8988T (cell line): ENCODE measurements at places on chromosomes 13 and 19.

DNA sequence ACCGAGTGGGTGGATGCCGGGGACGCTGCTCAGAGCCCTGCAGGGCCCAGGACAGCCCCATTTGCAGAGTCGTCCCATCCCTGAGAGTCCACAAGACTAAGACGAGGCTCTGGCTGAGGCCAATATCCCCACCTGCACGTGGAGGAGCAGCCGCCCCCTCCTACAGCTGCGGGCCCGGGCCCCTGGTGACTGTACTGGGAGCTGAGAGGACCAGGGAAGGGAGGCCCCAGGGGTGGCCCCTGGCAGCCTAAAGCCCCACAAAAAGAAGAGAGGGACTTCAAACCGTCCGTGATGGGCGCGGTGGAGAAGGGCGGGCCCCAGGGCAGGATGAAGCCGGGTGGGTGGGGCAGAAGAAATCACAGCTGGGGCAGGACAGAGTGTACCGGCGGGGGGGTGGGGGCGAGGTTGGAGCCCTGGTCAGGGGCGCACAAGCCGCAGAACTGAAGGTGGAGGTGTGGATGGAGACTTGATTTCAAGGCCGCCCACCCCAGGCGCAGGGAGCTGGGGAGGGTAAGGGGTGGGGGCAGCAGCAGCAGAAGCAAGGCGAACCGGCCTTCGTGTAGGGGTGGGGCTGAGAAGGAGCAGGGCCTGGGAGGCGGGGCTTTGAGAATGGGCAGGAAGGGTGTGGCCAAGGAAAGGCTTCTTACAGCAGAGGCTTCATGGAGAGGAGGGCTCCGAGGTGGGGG, 12.9 kb downstream of the CFD start:
- peak; percentile 86 for DNase-seq

DNA sequence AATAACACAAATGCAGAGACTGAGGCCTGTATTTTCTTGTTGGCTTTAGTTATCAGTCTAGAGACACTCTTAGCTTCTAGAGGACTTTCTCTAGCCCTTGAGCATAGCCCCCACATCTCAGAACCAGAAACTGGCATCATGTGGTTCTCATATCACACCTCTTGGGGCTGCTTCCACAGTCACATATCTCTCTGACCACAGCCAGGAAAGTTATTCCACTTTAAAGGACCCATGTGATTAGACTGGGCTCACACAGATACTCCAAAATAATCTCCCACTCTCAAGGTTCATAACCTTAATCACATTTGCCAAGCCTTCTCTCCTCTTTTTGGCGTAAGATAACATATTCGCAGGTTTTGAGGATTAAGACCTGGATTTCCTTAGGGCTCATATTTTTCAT, 846.9 kb upstream of the MIR17HG start:
- no peak for DNase-seq

DNA sequence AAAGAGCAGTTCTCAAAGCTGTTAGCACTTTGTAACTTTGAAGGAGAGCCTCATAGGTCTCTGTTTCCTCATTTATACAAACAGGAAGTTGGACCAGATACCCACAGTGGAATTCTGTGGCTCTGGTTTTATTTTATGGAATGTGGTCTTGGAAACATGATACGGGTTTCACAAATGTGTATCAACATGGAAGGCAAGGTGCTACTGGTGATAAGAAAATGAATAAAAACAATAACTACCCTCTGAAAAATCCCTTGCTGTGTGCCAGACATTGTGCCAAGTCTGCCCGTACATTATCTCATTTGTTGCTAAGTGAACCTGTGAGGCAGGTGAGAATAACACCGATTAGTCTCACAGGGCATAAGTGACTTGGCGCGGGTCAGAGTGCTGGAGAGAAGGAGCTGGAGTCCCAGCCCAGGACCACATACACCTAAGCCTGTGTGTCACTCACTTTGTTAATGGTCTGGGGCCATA, 45.0 kb upstream of the RNF113B start:
- no peak for DNase-seq

GRCh38 chr13:99575376-99576120, 74.3 kb downstream of the TM9SF2 start:
- DNase-seq = no peak

- DNase-seq = no peak
These were observed 683.9 kb upstream of the KLHL1 start for GRCh38 chr13:70792121-70792520.

GRCh38 chr19:45976178-45976577, 2.5 kb upstream of the NOVA2 start:
- DNase-seq = no peak

DNA sequence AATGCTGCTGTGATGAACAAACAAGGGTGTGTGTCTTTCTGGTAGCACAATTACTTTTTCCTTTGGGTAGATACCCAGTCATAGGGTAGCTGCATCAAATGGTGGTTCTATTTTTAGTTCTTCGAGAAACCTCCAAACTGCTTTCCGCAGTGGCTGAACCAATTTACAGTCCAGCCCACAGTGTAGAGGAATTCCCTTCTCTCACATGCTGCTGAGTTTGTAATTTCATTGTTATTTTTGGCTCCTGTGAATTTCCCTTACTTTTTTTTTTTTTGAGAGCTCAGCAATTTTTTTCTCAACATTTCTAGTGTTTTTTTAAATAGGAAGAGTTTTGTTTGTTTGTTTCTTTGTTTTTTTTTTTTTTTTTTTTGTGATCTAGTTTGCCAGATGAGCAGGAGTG, 37.5 kb upstream of the ADGRE1 start:
- DNase-seq = no peak

DNA sequence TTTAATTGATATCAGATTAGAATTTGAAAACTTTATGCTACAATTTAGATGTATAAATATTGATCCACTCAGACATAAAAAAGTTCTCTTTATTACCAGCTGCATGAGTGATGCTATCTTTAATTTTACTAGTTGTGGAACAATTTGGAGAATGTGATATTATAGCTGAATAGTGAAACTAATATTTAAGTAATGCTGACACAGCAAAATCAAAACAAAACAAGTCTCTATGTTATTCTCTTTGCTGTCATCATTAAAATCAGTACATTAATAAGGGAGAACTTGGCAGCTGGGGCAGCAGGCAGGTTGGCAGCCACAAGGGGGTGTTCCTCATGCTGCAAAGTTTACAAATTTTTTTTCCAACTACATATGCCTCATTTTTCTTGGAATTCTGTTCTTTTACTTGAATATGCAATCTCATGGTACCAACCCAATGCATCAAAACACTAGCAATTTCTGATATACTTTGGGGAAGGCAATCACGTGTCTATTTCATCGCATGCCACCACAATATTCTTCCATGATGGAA, 585.3 kb downstream of the FGF9 start:
- DNase-seq = no peak

- no peak for DNase-seq
These were observed 1.7 kb downstream of the HIF3A start for GRCh38 chr19:46298479-46299003.

- no peak for DNase-seq
These were observed 40.6 kb upstream of the KLF12 start for GRCh38 chr13:74174810-74175209.

GRCh38 chr13:25541434-25542123, 169.8 kb downstream of the ATP8A2 start:
- DNase-seq = no peak

- DNase-seq = no peak
These were observed 8.0 kb downstream of the BSG start for GRCh38 chr19:580274-580835.

- DNase-seq = no peak
These were observed 107.7 kb upstream of the HTR2A start for GRCh38 chr13:47004540-47004939.

GRCh38 chr13:110103026-110103425, 203.9 kb downstream of the COL4A1 start:
- no peak for DNase-seq

GRCh38 chr13:97390941-97391600, 42.9 kb upstream of the RAP2A start:
- no peak for DNase-seq
